ENCODE measurements at places on chromosomes 16 and 17. TPM values are rescaled to one million over a fixed set of nuclear protein-coding genes. Genes with fewer than 3 reads are reported as not detected.
A peak's percentile ranks its signal among the peaks of the same experiment; 100 is the strongest.

Gene TCAP
- total RNA-seq: 5.3 TPM

Gene GGT6
- total RNA-seq: 5.6 TPM

DNA sequence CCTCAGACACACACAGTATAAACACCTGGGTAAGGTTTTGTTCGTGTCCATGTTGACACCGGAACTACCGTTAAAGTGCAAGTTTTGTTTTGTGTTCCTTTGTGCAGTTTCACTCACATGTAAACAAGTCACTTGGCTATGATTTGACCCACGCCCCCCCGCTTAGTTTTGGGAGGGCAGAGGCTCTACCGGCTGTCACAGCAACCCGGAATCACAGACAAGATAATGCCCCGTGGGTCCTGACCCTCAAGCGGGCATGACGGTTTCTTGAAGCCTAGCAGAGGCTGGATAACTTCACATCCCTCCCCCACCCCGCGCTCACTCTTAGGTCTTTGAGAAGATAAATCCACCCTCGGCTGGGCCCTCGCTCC, 1.7 kb downstream of the RASD1 start:
- no peaks in the 10 kb centered on the region for H3K27me3 ChIP-seq
- H3K36me3 ChIP-seq: peaks cover 23% of the 10 kb centered on the region
- H3K4me3 ChIP-seq: peak overlapping the region; percentile 68
- H3K27ac ChIP-seq: peak overlapping the region; percentile 84
- H3K4me1 ChIP-seq: peaks cover 18% of the 10 kb centered on the region

Gene CES3
- 3.4 TPM for total RNA-seq

DNA sequence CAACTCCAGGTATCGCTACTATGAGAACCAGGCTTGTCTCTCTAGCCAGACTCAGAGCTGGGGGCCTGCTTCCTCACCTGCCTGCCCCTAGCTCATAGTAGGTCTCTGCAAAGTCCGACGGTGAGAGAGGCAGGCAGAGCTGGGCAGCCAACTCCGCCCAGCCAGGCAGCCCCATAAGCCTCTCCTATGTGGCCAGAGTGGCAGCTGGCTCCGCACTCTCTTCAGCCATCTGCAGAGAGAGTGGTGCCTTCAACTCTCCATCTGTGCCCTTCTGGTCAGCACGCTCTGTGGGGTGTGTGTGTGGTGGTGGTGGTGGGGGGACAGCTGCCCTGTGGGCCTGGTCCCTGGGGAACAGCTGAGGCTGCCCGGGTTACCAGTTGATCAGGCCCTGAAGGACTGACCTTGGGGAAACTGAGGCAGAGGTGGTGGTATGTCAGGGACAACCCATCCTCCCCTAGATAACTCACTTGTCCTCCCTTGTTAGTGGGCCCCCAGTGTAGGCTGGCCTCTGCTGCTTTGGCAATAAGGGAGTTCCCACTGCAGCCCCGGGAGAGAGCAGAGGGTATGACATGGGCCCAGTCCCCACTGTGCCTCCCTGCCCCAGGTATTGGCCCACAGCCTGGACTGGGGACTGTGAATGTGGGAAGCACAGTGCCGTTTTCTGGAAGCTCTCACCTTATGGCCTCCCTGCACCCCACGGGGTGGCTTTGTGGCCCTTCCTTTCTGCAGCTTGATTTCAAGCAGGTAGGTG, 1.8 kb upstream of the ADGRG1 start:
- no peak for DNase-seq
- H3K27ac ChIP-seq: no peak overlapping the region
- peaks cover 11% of the 10 kb centered on the region for H3K27me3 ChIP-seq
- H3K4me1 ChIP-seq: peaks cover 19% of the 10 kb centered on the region
- no peak overlapping the region for H3K4me3 ChIP-seq
- H3K36me3 ChIP-seq: no peaks in the 10 kb centered on the region

All from upper lobe of right lung (tissue), 1 donor.